NCI-H1930 (cell line): ENCODE measurements at places on chromosomes 1 and 21.

DNA sequence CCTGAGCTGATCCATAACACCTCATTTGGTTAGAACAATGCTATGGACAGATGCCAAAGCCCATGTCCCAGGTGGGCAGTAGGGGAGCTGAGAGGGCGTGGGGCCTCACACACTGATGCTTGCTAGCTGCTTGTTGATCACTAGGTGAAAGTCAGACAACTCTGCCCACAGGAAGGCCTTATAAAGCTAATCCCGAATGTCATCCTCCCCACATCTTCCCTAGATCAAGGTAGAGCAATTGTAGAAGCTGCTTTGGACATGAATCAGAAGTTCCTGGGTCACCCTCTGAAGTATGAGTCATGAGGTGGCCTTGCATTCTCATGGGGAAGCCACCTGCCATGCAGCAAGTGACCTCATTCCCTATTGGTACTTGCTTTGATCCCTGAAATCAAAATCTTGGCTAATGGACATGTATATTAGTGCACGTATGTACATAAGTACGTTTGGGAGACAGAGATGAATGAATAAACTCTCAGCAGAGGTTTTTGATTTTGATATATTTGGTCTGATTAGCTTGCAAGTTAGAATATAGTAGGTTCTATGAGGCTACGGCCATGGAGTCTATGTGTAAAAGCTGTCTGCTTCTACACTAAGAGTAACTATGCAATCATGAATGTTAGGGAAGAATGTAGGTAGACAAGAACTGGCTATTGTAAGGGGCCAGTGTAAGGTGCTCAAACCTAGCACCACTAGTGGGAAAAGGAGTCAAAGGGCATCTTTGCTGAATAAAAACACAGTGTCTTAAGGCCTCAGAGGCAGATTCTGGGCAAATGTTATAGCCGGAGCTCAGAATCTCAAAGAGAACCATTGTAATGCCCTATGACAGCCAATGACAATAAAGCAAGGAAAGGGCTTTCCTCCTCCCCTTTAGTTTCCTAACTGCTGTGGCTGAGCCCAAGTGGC, 52.6 kb downstream of the ABCA4 start:
- no peak for DNase-seq

- no peak for DNase-seq
Observed at GRCh38 chr1:54887665-54888071, 673 bp upstream of the DHCR24 start.

- DNase-seq: no peak
Observed at GRCh38 chr1:64043288-64043687, 160.1 kb upstream of the UBE2U start.

- DNase-seq: no peak
Observed at GRCh38 chr1:185401019-185401418, 84.0 kb upstream of the IVNS1ABP start.

- no peak for DNase-seq
Observed at GRCh38 chr1:30750731-30751291, 6.8 kb downstream of the LAPTM5 start.

GRCh38 chr1:184027826-184028695, 9.5 kb downstream of the COLGALT2 start:
- no peak for DNase-seq

DNA sequence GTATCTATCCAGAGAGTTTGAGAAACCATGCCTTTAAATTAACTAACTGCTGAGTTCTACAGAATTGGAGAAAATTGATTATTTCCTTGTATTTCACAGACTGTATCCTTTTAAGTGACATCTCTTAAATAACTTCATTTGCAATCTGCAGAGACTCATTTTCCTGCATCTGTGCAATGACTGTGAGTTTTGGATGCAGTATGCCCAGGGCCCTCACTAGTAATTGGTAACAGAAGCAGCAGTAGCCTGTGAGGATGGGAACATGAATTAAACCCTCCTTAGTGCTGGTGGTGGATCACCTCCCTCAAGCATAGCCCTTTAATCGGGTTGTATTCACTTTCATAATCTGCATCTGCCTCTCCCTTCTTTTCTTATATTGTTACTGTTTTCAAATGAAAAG, 21.7 kb upstream of the SH3D21 start:
- no peak for DNase-seq

DNA sequence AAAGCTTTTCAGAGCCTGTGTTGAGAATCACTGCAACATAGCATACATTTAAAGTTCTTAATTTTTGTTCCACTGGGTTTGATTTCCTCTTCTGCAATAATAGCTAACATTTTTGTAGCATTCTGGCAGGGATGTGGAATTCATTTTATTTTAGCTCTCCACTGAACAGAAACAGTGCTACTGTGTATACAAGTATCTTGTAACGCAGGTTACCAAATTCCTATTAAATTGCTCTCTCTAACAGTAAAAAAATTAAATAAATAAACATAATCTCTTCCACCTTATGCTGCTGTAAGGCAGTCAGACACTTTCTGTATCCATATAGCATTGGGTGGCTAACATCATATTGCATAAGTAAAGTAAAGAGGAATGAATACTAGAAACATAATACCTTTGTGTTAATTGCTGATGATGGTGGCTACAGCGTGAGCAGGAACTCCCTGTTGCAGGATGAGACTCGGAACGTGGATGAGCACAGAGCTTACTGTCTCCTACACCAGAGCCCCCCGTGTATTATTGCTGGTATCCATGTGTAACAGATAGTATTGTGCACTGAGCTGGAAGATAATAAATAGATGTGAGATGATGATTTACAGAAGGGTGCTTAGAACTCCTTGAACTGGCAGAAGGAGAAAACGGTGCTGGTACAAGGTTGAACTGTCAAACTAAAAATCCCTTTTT, 276.9 kb upstream of the SNX7 start:
- DNase-seq: no peak

DNA sequence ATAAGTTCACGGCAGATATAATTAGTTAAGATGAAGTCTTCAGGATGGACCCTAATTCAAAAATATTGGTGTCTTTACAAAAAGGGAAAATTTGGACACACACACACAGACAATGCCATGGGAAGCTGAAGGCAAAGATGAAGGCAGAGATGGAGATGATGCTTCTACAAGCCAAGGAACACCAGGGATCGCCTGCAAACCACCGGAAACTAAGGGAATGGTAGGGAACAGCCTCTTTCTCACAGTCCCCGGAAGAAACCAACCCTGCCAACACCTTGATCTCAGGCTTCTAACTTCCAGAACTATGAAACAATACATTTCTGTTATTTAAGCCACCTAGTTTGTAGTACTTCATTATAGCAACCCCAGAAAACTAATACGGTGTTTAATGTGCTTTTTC, 15.1 kb upstream of the SERTAD4 start:
- no peak for DNase-seq

- no peak for DNase-seq
Observed at GRCh38 chr21:46269466-46269865, 15.9 kb downstream of the MCM3AP start.

GRCh38 chr1:241902391-241903065, 54.5 kb downstream of the EXO1 start:
- DNase-seq: no peak

GRCh38 chr1:109895720-109896504, 14.7 kb upstream of the CSF1 start:
- no peak for DNase-seq

GRCh38 chr1:34140011-34140676, 24.9 kb downstream of the CSMD2 start:
- DNase-seq: no peak

- peak; percentile 56 for DNase-seq
Observed at GRCh38 chr1:119743776-119744597, 24.7 kb downstream of the HMGCS2 start.

GRCh38 chr1:41416552-41417334, 55.5 kb downstream of the FOXO6 start:
- DNase-seq: peak; percentile 8

DNA sequence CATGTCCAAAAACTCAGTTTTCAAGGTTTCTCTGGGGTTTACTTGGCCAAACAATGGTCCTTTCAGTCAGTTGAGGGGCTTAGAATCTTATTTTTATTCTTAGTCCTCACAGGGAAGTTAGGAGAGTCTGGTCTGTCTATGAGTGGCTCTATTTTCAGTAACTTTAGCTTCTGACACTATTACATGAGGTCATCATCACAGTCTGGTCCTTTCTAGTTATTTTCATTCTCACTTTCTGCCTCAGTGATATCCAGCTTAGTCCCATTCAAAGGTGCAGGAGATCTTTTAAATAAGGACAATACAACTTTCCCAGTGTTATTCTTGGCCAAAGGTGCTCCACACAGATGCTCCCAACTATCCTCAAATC, 30.0 kb upstream of the FGGY start:
- DNase-seq: no peak

- no peak for DNase-seq
Observed at GRCh38 chr1:99877568-99877967, 27.4 kb downstream of the AGL start.

DNA sequence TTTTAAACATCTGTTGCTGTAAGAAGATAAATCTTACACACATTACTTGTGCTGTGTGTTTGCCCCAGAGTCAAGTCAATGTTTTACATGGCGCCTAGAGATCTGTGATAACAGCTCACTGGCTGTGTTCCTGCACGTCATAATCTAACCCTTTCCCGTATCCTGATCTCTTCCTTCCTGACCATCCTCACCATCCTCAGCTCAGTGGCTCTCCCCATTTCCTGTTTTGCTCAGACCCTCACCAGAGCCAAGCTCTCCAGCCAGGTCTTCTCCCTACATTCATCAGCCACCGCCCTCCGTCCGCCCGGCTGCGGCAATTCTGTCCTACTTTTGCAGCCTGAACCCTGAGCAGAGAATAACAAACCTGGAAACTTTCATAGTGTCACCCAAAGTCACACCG, 824.7 kb downstream of the USP25 start:
- no peak for DNase-seq

- no peak for DNase-seq
Observed at GRCh38 chr1:193062698-193063463, 3.5 kb downstream of the RO60 start.

DNA sequence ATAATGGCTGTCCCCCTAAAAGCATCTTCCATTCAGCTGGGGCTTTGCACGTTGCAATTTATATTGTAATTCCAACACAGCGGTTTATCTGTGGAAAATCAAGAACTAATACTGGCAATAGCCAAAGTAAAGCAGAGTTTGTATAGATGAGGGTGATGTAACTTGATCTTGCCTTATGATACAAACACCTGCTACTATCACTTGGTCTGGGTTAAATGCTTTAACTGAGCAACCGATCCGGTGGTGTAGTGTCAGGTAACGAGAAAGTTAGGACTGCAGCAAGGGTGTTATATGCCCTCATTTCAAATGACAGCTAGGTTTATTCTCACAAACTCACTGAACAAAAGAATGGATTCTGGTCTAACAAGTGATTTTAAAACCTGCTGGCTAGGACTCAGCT, 47.3 kb upstream of the PLPPR4 start:
- DNase-seq: no peak

GRCh38 chr1:22850681-22851080, 122.0 kb downstream of the LACTBL1 start:
- no peak for DNase-seq

DNA sequence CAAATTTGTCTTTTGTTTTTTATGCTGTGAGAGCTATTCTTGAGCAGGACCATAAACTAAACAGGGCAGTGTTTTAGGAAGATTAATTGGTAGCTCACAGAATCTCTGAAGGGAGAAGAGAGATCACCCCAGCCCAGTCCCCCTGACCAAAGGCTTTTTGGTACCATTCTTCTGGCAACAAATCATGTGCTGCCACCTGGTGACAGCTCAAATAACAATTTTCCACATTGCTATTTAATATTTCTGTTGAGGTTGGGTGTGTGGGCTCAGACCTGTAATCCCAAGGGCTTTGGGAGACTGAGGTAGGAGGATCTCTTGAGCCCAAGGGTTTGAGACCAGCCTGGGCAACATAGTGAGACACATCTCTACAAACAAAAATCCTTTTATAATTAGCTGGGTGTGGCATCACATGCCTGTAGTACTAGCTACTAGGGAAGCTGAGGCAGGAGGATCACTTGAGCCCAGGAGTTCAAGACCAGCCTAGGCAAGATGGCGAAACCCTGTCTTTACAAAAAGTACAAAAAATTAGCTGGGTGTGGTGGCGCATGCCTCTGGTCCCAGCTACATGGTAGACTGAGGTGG, 2.2 kb upstream of the TESK2 start:
- peak; percentile 30 for DNase-seq

GRCh38 chr21:26140164-26140579, 30.4 kb downstream of the APP start:
- no peak for DNase-seq

- DNase-seq: no peak
Observed at GRCh38 chr1:236389253-236389652, 4.8 kb upstream of the EDARADD start.

- DNase-seq: no peak
Observed at GRCh38 chr1:118154220-118154619, 30.8 kb downstream of the SPAG17 start.
